ENCODE measurements at places on chromosomes 6 and 20.

GRCh38 chr20:23293689-23294088 lies 56.9 kb upstream of the NXT1 start:
- DNase-seq: no peak

DNA sequence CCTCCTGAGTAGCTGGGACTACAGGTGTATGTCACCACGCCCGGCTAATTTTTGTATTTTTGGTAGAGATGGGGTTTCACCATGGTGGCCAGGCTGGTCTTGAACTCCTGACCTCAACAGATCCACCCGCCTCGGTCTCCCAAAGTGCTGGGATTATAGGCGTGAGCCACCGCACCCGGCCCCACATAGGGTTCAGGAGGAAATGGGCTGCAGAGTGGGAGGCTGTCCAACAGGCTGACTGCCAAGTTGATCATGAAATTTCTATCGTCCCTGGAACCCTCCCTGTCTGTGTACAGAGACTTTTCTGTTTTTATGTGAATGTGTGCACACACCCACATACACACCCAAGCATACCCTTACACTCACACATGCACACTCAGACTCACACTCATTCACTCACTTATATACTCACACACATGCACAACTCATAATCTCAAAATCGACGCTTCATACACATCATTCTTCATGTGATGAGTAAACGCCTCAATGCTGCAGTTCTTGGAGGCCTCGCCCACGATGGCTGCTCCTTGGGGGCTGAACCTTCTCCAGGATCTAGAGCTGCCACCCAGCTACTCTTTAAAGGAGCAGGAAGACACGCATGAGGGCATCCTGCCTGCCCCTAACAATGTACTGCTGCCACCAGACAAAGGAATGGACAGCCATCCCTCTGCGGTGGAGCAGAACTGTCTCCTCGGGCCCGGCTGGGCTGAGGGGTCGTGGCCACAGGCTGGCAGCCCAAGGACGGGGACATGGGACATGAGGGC lies 35.6 kb downstream of the SUN5 start:
- peak; percentile 75 for DNase-seq

DNA sequence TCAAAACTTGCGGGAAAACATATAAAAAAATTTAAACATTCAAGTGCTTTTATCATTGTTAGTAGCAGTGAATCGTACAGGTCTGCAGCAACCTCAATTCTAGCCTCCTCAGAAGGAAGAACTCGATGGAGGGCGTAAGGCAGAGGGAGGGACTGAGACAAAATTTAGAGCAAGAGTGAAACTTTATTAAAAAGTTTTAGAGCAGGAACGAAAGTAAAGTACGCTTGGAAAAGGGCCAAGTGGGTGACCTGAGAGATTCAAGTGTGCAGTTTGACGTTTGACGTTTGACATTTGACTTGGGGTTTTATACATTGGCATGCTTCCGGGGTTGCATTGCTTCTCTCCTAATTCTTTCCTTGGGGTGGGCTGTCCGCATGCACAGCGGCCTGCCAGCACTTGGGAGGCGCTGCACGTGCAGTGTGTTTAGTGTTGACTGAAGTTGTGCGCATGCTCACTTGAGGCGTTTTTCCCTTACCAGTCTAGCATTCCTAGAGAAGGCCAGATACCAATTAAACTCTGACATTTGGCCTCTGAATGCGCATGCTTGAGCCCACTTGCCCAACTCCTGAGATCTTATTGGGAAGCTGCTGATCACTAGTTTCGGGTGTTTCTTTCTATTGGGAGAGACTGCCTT lies 82.6 kb downstream of the TBX18 start:
- no peak for DNase-seq

- no peak for DNase-seq
Measured at GRCh38 chr20:20466341-20466879, 98.5 kb downstream of the INSM1 start.

DNA sequence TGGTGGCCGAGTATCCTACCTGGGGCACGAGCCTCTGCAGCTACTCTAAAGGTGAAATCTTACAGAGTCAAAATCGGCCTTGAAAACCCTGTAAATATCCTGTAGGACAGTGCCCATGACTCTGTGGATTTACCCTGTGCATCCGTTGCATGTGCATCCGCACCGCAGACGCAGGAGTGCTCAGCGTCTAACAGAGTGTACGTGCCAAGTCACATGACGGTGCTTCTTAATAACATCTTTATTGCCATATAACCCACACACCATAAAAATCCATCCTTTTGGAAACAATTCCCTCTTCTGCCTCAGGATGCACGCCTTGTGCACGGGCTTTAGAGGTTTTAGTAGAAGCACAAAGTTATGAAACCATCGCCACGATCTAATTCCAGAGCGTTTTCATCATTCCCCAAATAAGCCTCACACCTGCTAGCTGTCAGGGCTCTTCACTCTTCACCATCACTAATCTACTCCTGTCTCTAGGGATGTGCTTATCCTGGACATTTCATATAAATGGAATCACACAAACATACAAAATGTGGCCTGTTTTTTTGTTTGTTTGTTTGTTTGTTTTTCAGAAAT lies 384.5 kb upstream of the SULF2 start:
- DNase-seq: no peak

DNA sequence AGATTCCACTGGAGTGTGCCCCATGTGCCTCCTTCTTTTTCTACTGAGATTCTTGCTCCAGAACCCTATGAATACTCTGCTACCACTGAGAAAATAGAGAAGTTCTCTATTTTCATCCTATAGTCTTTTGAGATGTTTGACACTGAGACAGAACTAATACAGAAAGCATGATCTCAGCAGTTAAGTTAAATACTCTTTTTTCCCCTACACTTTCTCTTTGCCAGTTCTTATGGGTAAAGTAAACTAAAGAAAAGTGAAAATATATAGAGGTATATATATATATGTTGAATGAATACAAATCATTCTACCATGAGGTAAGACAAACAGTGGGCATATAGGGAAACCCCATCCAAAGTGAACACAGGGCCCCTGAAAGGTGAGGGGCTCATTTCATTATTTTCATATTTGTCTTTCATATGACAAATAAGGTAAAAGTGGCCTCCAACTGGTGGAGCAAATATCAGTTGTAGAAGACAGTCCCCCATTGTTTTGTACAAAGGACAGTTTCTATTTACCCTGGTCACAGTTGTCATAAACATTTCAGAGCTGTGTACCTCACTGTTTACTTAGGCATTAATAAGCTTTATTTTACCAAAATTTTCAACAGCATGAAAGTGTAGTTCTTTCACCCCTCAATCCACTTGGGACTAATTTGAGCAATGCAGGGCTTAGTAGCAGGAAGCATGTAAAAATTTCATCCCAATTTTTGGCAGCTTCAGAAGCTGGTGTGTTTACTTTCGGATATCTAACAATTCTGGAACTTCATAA lies 188.3 kb upstream of the MARCKS start:
- no peak for DNase-seq

DNA sequence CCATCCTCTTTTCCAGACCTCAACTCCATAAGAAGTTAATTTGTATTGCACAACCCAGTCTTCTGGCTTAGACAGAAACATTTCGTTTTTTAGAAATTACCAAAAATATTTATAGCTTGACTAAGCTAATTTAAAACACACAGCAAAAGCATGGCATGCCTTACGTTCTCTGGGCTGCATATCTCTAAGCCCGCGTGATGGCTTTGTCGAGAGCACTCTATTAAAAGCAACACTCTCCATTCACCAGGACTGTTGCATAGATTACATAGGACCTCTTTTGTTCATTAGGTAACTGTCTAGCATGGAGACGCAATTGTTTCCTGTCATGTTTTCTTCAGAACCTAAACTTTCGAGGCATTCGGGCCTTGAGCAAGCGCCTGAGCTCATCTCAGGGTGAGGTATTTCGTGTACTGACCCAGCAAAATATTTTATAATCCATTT lies 104.5 kb downstream of the IBTK start:
- no peak for DNase-seq

DNA sequence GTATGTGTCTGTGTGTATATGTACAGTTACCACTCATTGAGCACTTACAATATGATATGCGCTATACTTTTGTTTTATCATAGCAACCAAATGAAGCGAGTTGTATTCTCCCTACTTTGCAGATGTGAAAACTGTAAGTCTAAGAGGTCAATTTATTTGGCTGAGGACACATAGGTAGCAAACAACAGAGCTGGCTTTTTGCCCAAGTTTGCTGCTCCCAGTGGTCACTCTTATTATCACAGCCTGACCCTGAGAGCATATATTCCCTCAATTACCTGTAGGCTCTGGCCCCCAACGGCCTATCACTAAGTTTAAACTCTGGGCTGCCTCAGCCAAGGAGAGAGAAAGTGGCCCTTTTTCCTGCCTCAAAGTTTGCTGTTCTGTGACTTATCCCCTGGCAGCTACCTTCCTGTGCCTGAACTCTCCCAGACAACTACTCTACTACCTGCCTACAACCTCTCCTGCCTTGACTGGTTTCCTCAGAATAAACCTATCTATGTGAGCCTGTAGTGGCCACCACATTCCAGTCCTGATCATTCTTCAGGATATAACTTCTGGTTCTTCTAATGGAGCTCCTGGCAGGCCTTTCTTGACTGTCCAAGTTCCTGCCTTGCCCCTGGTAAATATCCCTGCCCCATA lies 221.8 kb downstream of the FRK start:
- no peak for DNase-seq

- DNase-seq: no peak
Measured at GRCh38 chr20:42134265-42135098, 516.3 kb upstream of the CHD6 start.

GRCh38 chr20:5720696-5721095 lies 29.5 kb upstream of the SHLD1 start:
- DNase-seq: no peak

GRCh38 chr6:291697-292505 lies at the start of gene DUSP22:
Gene DUSP22, plus strand, starts transcription at chr6:292487. Its CDS starts 53 bp downstream, at chr6:292540.
- peak; percentile 91 for DNase-seq

GRCh38 chr6:42190554-42191183 lies 4.1 kb downstream of the GUCA1B start:
- DNase-seq: no peak

- no peak for DNase-seq
Measured at GRCh38 chr20:10109641-10110040, 74.9 kb downstream of the ANKEF1 start.

DNA sequence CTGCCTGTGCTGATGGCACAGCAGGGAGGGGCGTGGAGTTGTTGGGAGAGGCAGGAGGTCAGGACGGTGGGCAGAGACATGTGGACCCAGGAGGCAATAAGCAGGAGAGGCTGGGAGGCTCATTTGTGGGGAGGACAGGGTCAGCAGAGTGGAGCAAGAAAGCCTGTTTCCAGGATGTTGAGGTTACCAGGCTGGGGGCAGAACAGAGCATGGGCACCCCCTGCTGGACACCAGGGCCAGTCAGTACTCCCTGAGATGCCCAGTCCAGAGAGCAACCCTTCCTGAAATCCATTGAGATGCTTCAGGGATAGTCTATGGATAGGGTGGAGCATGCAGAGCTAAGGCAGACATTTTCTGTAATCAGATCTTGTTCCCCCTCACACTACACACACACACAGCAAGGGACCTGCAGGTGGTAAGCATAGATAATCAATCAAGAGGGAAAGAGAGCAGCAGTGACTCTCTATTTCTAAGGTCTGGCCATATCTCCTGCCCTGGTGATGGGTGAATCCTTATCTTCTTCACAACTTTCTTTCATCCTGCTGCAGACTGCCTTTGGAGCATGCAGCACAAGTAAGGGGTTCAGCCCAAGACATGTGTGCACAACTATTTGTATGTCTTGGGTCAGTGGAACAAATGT lies 41.7 kb downstream of the MOCS1 start:
- DNase-seq: no peak

DNA sequence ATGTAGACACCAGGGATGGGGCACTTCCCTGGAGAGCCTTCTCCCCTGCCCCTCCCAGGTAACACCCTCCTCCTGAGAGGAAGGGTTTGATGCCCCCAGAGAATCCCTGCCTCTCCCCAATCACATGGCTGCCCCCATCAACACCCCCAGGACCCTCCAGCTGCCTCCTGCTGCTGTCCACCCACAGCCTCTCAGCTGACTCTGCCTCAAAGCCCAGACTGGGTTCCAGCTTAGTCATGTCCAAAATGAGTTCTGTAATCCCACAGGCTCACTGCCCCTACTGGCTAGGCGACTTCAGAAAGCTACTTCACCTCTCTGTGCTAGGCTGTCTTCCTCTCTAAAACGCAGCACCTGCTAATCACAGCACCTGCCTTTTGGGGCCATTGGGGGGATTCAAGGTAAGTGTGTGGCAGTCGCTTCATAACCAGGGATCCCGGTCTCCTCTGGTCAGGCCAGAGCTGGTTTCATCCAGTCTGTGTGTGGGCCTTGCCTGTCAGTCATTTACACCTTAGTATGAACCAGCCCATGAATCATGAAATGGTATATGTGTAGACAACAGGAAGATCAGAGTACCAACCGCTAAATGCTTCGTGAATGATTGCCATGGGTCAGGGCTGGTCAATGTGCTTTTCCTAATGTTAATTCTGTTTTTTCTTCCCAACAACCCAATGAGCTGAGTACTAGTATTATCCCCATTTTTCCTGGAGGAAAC lies 40.4 kb downstream of the TFEB start:
- no peak for DNase-seq

DNA sequence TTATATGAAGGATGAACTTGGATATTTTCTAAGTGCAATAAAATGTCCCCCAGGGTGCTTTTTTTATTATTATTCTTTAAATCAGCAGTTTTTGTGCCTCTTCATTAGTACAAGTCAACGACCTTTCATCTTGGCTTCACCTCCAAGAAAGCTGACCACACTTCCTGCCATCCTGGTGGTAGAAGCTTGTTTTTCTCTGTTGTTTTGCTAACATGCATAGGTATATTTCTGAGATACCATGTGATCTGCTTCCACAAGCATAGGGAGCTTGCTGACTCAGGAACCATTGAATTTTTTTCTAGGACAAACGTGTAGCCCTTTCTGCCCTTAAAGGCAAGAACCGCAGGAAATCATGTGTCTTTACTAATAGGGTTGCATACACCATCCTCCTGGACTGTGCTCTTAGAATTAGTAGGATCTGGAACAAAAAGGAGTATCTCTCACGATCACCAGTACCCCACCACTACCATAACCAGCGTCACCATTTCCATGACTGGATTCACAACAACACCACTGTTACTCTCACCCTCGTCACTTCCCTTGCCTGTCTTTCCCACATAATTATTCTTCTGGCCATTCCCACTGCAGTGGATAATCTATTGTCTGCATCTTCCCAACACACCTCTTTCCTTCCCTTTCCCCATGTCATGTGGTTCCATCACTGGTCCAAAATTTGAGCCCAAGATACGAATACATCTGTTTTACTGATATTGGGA lies 207.1 kb downstream of the MAFB start:
- no peak for DNase-seq

DNA sequence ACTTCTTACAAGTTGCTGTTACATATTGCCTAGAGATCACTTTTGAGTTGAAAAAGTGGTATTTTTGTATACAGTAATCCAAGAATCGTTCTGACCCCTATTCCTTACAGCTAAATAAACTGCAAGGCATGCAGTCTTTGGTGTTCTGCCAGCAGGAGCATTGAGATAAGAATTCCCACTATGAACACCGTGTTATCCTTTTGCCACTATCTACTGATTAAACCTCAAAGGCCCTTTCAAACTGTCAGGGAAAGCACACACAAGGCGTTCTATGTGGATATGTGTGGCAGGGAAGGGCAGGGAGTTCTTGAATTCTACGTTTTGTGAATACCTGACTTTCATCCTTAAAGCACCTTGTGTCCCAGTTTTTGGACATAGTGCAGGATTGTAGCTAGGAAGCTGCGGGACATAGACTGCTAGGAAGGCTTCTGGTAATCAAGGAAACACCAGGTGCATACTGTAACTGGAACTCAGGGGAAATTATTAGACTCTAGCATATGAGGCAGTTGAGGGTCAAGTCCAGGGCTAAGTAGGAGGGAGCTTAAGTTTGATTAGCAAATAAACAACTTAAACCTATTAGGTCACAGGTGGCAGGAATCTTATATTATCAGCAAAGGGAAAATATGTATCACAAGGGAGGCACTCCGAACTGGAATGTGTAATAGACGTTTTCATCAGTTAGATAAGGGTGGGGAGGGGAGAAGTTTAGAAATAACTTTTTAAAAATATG lies 506.6 kb downstream of the RNF144B start:
- DNase-seq: no peak

All from activated CD8-positive, alpha-beta memory T cell treated with anti-CD3 and anti-CD28 coated beads, Interleukin-2, amount 50 U/mL, for 48 hours (primary cell).